Uterus (tissue), 4 donors: ENCODE measurements at places on chromosomes 3 and 15. TPM values are rescaled to one million over a fixed set of nuclear protein-coding genes. Genes with fewer than 3 reads are reported as not detected.

The PRSS50 gene
- total RNA-seq: 0.21 TPM

The SH2D7 gene
- not detected for total RNA-seq

The CYP1A2 gene
- total RNA-seq: not detected

The CYP1A1 gene
- 0.29 TPM for total RNA-seq

The GOLGA6L7 gene
- total RNA-seq: not detected

The MNS1 gene
- 6.7 TPM for total RNA-seq

The PLAAT1 gene
- not detected for total RNA-seq

The EFCC1 gene
- 9.2 TPM for total RNA-seq

The AP3B2 gene
- total RNA-seq: 1.9 TPM

The CELSR3 gene
- not detected for total RNA-seq

The ARMC8 gene
- 38.7 TPM for total RNA-seq

The ADGRG7 gene
- total RNA-seq: 0.21 TPM

The ZNF385D gene
- 12.9 TPM for total RNA-seq

The GPR149 gene
- total RNA-seq: not detected

The PHC3 gene
- total RNA-seq: 73.7 TPM

The P2RY14 gene
- total RNA-seq: 0.55 TPM

The RETNLB gene
- total RNA-seq: not detected

The CCR9 gene
- not detected for total RNA-seq

The ADAMTS9 gene
- 152 TPM for total RNA-seq

The EOMES gene
- total RNA-seq: not detected

The CHST13 gene
- not detected for total RNA-seq

The GOLGA6D gene
- not detected for total RNA-seq

The SPTBN5 gene
- total RNA-seq: 0.51 TPM

The PATL2 gene
- 2.0 TPM for total RNA-seq

The SERINC4 gene
- total RNA-seq: not detected

The SLCO2A1 gene
- 29.1 TPM for total RNA-seq

The TUSC7 gene
- not detected for total RNA-seq

The GPX1 gene
- 450 TPM for total RNA-seq

The CLSTN2 gene
- total RNA-seq: 4.7 TPM

The HRG gene
- not detected for total RNA-seq

The DLL4 gene
- 18.2 TPM for total RNA-seq

The NTRK3 gene
- 6.9 TPM for total RNA-seq

The TGM5 gene
- not detected for total RNA-seq
